ENCODE measurements at places on chromosomes 6 and 20.

DNA sequence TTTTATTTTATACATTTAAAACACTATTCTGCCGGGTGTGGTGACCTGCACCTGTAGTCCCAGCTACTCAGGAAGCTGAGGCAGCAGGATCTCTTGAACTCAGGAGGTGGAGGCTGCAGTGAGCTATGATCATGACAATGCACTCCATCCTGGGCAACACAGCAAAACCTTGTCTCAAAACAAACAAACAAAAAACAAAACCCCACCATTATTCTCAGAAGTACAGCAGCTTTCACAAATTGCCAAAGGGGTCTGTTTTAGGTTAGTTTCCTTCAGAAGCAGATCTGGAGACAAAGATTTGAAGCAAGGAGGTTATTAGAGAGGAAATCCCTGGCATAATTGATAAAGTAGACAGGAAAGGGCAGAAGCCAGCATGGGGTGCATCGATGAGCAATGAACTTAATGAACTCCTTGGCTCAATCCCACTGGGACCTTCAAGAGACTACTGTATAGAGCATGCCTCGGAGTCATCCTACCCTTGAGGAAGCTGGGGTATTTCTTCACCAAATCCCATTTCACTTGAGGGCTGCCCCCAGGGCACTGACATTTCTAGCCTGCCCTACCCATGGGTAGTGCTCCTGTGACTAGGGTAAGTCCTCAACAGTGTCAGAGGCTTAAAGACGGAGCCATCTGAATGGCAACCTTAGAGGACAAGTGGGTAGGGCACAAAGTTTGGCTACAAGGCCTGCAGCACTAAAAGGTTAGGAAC lies 43.2 kb upstream of the DDR1 start:
- no peak overlapping the region for H3K27ac ChIP-seq
- no peaks in the 10 kb centered on the region for H3K36me3 ChIP-seq
- H3K27me3 ChIP-seq: no peaks in the 10 kb centered on the region
- H3K4me3 ChIP-seq: no peak overlapping the region
- no peak for DNase-seq
- peaks cover 18% of the 10 kb centered on the region for H3K4me1 ChIP-seq

GRCh38 chr6:148973538-148974208 lies 226.8 kb downstream of the UST start:
- no peak overlapping the region for H3K27ac ChIP-seq
- H3K4me3 ChIP-seq: no peak overlapping the region
- no peaks in the 10 kb centered on the region for H3K36me3 ChIP-seq

- no peaks in the 10 kb centered on the region for H3K4me1 ChIP-seq
- no peak overlapping the region for H3K27ac ChIP-seq
- DNase-seq: no peak
- no peaks in the 10 kb centered on the region for H3K27me3 ChIP-seq
These were observed 175.8 kb upstream of the SALL4 start for GRCh38 chr20:51978070-51978501.

- no peak for DNase-seq
- peak overlapping the region; percentile 98 for H3K27ac ChIP-seq
- no peaks in the 10 kb centered on the region for H3K27me3 ChIP-seq
- H3K4me3 ChIP-seq: peak overlapping the region; percentile 94
- peaks cover 45% of the 10 kb centered on the region for H3K4me1 ChIP-seq
These were observed 556 bp upstream of the MROH8 start for GRCh38 chr20:37179683-37180524.

- H3K4me3 ChIP-seq: no peak overlapping the region
- DNase-seq: no peak
- peaks cover 19% of the 10 kb centered on the region for H3K36me3 ChIP-seq
- H3K27me3 ChIP-seq: no peaks in the 10 kb centered on the region
- no peak overlapping the region for H3K27ac ChIP-seq
These were observed 64.5 kb downstream of the REPS1 start for GRCh38 chr6:138923561-138923960.

GRCh38 chr6:141783585-141783984 lies 349.1 kb upstream of the GJE1 start:
- no peaks in the 10 kb centered on the region for H3K36me3 ChIP-seq
- no peak for DNase-seq
- H3K27me3 ChIP-seq: no peaks in the 10 kb centered on the region
- H3K4me3 ChIP-seq: no peak overlapping the region
- no peaks in the 10 kb centered on the region for H3K4me1 ChIP-seq

DNA sequence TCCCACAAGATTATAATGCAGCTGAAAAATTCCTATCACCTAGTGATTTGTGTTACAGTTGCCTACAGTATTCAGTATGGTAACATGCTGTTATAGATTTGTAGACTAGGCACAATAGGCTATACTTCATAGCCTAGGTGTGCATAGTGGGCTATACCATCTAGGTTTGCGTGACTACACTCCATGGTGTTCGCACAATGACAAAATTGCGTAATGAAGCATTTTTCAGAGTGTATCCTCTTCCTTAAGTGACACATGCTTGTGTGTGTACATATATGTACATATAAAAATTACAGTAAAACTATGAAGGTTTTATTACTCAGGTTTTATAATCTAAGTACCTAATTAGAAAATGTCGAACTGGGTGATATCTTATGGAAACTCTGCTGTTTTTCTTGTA lies 133.0 kb downstream of the FARS2 start:
- no peak overlapping the region for H3K4me3 ChIP-seq
- no peaks in the 10 kb centered on the region for H3K27me3 ChIP-seq
- H3K4me1 ChIP-seq: peaks cover 1% of the 10 kb centered on the region
- H3K36me3 ChIP-seq: no peaks in the 10 kb centered on the region

DNA sequence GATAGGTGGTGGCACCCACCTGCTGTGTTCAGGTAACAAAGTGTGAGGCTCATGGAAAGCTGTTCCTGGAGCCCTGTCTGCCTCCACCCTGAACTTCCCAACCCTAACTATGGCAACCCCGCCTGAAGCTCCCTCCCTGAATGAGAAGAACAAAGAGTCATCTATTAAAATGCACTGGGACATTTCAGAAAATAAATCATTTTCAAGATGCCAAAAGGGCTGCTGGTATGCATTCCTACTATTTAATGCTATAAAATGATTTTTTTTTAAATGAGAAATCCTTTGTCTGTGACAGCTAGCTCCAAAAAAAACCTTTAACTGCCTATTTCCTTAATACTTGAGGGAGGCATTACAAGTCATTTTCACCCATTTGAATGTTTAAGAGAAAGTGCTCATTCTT lies 84.3 kb upstream of the MRPS10 start:
- peaks cover 7% of the 10 kb centered on the region for H3K36me3 ChIP-seq
- H3K4me3 ChIP-seq: no peak overlapping the region
- no peak for DNase-seq
- H3K4me1 ChIP-seq: peaks cover 8% of the 10 kb centered on the region
- no peaks in the 10 kb centered on the region for H3K27me3 ChIP-seq

DNA sequence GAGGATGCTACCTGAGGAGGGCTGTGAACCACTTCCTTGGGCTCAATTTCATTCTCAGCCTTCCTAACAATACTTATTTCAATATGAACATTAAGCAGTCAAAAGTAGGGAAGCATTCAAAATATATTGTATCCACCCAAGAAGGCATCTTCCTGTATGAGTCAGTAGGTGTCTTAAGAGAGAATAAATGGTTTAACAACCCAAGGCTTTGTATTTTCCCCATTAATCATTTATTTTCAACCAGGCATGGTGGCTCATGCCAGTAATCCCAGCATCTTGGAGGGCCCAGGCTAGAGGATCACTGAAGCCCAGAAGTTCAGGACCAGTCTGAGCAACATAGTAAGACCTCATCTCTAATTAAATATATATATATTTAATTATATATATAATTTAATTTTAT lies 74.5 kb upstream of the MARCKS start:
- no peaks in the 10 kb centered on the region for H3K4me1 ChIP-seq
- H3K36me3 ChIP-seq: no peaks in the 10 kb centered on the region
- no peaks in the 10 kb centered on the region for H3K27me3 ChIP-seq
- no peak overlapping the region for H3K27ac ChIP-seq

GRCh38 chr6:42565823-42566613 lies 2.2 kb downstream of the UBR2 start:
- peaks cover 10% of the 10 kb centered on the region for H3K36me3 ChIP-seq
- H3K27ac ChIP-seq: peak overlapping the region; percentile 53
- H3K27me3 ChIP-seq: no peaks in the 10 kb centered on the region
- peak overlapping the region; percentile 98 for H3K4me3 ChIP-seq
- H3K4me1 ChIP-seq: peaks cover 56% of the 10 kb centered on the region
- no peak for DNase-seq

DNA sequence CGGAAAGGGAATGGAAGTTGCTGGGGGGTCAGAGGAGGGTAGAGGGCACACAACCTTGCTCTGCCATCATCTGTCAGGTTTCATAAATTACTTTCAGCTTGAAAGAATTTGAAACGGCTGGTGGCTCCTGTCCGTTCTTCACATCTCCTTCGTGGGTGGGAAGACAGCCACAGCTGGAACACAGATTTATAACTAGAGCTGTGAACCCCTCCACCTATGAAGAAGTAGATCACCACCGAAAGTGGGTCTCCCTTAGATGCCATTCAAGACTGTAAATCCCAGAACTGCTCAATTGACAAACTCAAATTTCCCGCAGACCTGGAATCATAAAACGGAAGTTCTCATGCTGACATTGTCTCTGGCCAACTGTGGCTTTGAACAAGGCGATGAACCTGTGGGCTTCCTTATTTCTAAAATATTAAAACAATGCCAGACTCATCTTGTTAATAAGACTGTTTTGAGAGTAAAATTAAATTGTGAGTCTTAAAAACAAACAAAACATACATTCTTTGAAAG lies 65.3 kb downstream of the BTBD3 start:
- no peaks in the 10 kb centered on the region for H3K4me1 ChIP-seq
- peaks cover 3% of the 10 kb centered on the region for H3K27me3 ChIP-seq
- DNase-seq: no peak
- H3K27ac ChIP-seq: no peak overlapping the region
- no peak overlapping the region for H3K4me3 ChIP-seq

GRCh38 chr20:50042370-50043313 lies 59.9 kb downstream of the SNAI1 start:
- no peak overlapping the region for H3K4me3 ChIP-seq
- no peak overlapping the region for H3K27ac ChIP-seq
- peaks cover 9% of the 10 kb centered on the region for H3K27me3 ChIP-seq

GRCh38 chr6:121951918-121952379 lies 447.5 kb upstream of the HSF2 start:
- no peak overlapping the region for H3K27ac ChIP-seq
- H3K27me3 ChIP-seq: peaks cover 6% of the 10 kb centered on the region
- no peaks in the 10 kb centered on the region for H3K36me3 ChIP-seq
- no peak for DNase-seq

GRCh38 chr6:148304976-148305375 lies 37.7 kb upstream of the SASH1 start:
- H3K4me1 ChIP-seq: no peaks in the 10 kb centered on the region

DNA sequence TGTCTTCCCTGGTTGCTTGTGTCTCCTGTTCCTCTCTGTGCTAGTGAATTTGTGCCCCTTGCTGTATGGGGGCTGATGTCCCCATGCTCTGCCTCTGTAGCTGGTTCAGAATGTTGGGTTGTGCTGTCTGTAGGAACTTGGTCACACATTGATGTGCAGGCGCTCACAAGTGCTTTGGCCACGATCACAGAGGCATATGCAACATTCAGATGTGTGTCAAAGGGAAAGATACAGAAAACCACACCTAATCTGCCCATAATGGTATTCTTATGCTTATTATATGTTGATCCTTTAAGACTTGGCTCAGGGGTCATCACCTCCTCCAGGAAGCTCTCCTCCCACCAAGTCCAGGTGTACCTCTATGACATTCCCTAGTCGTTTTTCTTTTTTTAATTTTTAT lies 17.1 kb upstream of the DHX35 start:
- peaks cover 14% of the 10 kb centered on the region for H3K36me3 ChIP-seq
- no peaks in the 10 kb centered on the region for H3K4me1 ChIP-seq
- H3K4me3 ChIP-seq: no peak overlapping the region

GRCh38 chr6:147449405-147450161 lies 58.9 kb upstream of the SAMD5 start:
- no peak overlapping the region for H3K4me3 ChIP-seq
- peaks cover 9% of the 10 kb centered on the region for H3K27me3 ChIP-seq
- H3K27ac ChIP-seq: no peak overlapping the region
- no peak for DNase-seq
- H3K4me1 ChIP-seq: no peaks in the 10 kb centered on the region

GRCh38 chr20:53565254-53565653 lies 28.4 kb downstream of the ZNF217 start:
- H3K36me3 ChIP-seq: peaks cover 28% of the 10 kb centered on the region
- no peak for DNase-seq
- no peaks in the 10 kb centered on the region for H3K27me3 ChIP-seq
- peaks cover 2% of the 10 kb centered on the region for H3K4me1 ChIP-seq
- H3K4me3 ChIP-seq: no peak overlapping the region

- no peak for DNase-seq
- H3K27ac ChIP-seq: no peak overlapping the region
- H3K36me3 ChIP-seq: no peaks in the 10 kb centered on the region
- H3K4me3 ChIP-seq: no peak overlapping the region
- no peaks in the 10 kb centered on the region for H3K27me3 ChIP-seq
These were observed 36.6 kb downstream of the CITED2 start for GRCh38 chr6:139337830-139338229.

GRCh38 chr6:125544819-125545218 lies 204.6 kb upstream of the HEY2 start:
- no peak overlapping the region for H3K27ac ChIP-seq
- no peaks in the 10 kb centered on the region for H3K36me3 ChIP-seq
- no peaks in the 10 kb centered on the region for H3K4me1 ChIP-seq

DNA sequence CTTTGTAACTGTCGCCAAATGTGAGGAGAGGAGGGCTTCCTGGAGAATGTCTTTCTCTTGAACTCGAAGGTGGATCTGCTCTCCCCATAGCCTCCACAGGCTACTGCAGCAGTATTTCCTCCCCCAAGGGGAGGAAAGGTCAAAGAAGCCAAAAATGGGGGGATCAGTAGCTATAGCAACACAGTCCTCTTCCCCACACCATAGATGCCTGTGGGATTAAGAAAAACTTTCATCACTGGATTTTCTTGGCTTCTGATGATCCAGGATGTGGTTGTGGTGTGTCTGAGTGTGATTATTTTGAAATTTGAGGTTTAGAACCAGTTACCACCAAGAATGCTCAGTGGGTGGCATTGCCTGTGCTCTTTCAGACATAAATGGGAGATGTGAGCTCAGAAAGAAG lies 140.1 kb upstream of the SPACA1 start:
- peaks cover 49% of the 10 kb centered on the region for H3K4me1 ChIP-seq
- DNase-seq: peak; percentile 25
- H3K36me3 ChIP-seq: no peaks in the 10 kb centered on the region
- no peak overlapping the region for H3K4me3 ChIP-seq
- H3K27ac ChIP-seq: no peak overlapping the region

GRCh38 chr6:17842934-17843821 lies 136.5 kb upstream of the NUP153 start:
- peaks cover 22% of the 10 kb centered on the region for H3K27me3 ChIP-seq
- no peak overlapping the region for H3K4me3 ChIP-seq
- H3K4me1 ChIP-seq: no peaks in the 10 kb centered on the region
- no peak overlapping the region for H3K27ac ChIP-seq

DNA sequence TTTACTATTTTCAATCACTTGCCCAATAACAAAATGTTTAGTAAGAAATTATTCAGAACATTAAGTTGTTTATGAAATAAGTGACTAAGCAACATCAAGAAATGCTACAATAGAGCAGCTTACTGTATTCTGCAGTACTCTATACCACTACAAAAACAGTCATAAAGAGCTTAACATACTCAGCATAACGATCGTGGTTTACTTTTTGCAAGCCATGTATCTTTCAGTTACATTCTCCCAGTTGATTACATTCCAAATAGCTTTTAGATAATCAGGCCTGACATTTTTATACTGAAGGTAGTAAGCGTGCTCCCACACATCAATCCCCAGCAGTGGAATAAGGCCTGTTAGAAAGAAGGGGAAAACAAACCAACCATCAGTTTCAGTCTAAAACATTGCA lies 10.7 kb downstream of the SOD2 start:
- peak overlapping the region; percentile 10 for H3K27ac ChIP-seq
- H3K36me3 ChIP-seq: peaks cover 13% of the 10 kb centered on the region
- no peak overlapping the region for H3K4me3 ChIP-seq
- H3K27me3 ChIP-seq: no peaks in the 10 kb centered on the region

Measured in activated T-cell treated with anti-CD3 and anti-CD28 coated beads, Interleukin-2, amount 50 U/mL, for 72 hours (primary cell).